ENCODE measurements at places on chromosomes 1 and 21.

DNA sequence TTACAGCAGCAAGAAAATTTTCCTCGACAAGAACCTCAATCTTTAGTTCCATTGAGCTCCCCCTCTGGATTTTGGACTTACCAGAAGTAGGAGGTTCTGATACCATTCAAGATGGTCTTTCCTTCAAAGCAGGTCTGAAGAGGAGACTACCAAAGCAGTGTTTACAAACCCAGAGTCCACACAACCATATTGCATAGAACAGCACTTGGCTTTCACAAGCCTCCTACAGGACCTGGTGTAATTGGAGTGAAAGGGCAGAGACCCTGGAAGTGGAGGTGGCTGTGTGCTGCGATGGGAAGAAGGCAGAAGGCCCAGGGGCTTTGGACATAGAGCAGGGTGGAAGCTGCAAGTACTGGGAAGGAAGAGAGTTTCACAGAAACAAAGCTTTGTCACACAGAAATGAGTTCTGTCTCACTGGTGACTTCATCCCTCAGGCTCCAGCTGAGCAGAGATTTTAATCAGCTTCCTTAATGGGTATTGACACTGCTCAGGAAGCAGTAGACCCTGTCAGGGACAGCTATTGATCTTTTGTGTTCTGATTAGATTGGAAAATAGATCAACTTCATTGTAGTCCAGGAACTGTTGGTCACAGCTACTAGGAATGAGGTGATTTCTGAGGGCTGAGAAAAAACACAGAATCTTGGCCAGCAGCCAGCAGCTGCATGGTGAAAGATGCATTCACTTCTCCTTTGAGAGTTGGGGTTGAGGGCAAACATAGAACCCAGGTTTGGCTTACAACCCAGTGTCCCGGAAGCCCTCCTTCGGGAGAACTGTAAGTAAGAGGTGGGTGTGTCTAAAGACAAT lies 124.0 kb downstream of the SYT2 start:
- no peak for DNase-seq

- no peak for DNase-seq
These were observed 7.5 kb upstream of the RPS6KA1 start for GRCh38 chr1:26522073-26522472.

DNA sequence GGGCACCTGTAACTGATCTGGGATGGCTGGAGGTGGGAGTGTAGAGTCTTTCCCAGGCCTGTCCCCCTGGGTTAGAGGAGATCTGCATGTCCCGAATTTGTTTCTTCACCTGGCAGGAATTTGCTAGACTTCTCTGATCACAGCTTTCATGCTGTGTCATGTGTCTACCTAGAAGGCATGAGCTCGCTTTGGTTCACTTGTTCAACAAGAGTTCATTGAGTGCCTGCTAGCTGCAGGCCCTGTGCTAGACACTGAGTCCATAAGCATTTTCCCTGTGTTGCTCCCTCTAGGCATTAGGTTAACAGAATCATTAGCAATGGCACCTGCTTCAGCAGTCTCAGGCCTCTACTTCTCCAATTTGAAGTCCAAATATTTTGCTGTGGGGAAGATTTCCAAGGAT lies 101.6 kb downstream of the MTR start:
- no peak for DNase-seq

DNA sequence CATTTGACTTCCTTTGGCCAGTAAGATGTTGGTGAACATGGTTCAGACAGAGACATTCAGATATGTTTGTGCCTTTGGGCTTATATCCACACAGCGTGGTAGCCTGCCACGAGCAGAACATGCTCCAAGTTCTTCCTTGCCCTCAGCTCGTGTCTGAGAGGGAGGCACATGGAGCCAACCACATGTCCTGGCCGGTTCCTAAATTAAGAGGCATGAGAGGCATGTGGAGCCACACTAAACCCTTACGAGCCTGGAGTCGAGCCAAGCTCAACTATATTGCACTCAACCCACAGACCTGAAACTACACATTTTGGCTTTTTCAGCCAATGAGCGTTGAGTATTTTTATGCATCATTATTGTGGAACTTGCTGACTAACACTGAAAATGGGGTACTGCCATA lies 133.7 kb upstream of the KCNK1 start:
- no peak for DNase-seq

DNA sequence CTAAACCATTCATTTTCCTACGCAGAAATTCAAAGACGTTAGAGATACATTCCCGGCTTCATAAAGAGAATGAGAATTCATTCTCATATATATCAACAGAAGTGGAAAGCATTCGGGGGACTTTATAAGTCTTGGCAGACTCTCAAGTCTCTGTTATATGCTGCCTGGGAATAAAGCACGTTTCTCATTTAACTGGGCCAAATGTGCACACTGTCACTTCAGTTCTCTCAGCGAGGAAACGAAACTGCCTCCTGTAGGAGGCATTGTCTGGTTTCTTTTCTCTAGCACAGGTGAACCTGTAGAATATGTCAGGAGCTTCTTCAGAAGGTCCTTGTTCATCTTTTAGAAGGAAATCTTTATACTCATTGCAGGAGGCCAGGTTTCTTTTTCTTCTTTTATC lies 367.6 kb downstream of the PTBP2 start:
- DNase-seq: no peak

- no peak for DNase-seq
These were observed 98.0 kb upstream of the CDC42BPA start for GRCh38 chr1:227416156-227416830.

DNA sequence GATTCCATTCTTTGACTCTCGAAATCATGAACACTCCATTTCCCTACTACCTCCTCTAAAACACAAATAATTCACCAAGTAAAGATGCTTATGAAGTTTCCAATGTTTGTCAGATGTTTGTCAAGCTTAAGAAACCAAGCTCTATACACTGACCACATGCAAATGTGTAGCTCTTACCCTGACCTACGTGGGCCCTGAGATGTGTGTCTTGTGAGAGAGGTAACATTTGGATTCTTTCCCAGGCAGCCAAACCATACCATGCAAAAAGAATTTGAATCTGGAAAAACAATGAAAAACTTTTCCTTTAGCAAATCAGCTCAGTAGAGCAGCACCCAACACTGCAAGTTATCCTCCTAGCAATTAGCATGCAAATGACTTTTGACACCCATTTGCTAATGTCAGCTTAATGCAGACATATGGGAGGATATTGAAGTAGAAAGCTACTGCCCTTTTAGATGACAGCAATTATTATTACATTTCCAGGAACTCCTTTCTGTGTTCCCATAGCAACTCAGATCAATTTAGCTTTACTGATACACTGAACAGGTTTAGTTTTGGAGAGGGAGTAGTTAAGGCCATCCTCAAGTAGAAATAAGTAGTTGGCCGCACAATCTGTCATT lies 83.2 kb upstream of the RGS4 start:
- DNase-seq: no peak

Data from stimulated activated CD4-positive, alpha-beta T cell treated with anti-CD3 and anti-CD28 coated beads, Interleukin-4, amount 100 ng/mL, for 1 hour (primary cell).